Tracheal epithelial cell (primary cell): ENCODE measurements at places on chromosomes 2 and 18. TPM values are rescaled to one million over a fixed set of nuclear protein-coding genes. Genes with fewer than 3 reads are reported as not detected.

Gene ADRA2B
- not detected in 2 replicates for total RNA-seq

Gene LRATD1
- 16.6 and 41.6 TPM in 2 replicates for total RNA-seq

Gene ZNF385B
- not detected in 2 replicates for total RNA-seq

Gene TMEM169
- 0.72 TPM in 1 of 2 replicates, not detected in the other for total RNA-seq

Gene HNRNPA3
- 25.8 and 30.1 TPM in 2 replicates for total RNA-seq

Gene DUSP19
- 0.24 and 0.43 TPM in 2 replicates for total RNA-seq

Gene ERFE
- total RNA-seq, result 2.3 and 6.7 TPM in 2 replicates

Gene CERS6
- total RNA-seq, result 32.0 and 60.7 TPM in 2 replicates

Gene RHOB
- total RNA-seq, result 75.2 and 142 TPM in 2 replicates

Gene SERPINB12
- total RNA-seq, result 0.43 and 0.48 TPM in 2 replicates

Gene GALNT13
- 0.24 and 0.85 TPM in 2 replicates for total RNA-seq

Gene SCYGR3
- not detected in 2 replicates for total RNA-seq

Gene DRC1
- 0.21 and 0.24 TPM in 2 replicates for total RNA-seq

Gene SNTG2
- total RNA-seq, result not detected in 2 replicates

Gene PPIG
- 19.0 and 19.8 TPM in 2 replicates for total RNA-seq

Gene SLC30A3
- not detected in 2 replicates for total RNA-seq

Gene KCNG3
- total RNA-seq, result not detected in 2 replicates

Gene EXOC6B
- total RNA-seq, result 22.9 and 45.8 TPM in 2 replicates

Gene MROH2A
- not detected in 2 replicates for total RNA-seq

Gene TANC1
- total RNA-seq, result 17.1 and 22.6 TPM in 2 replicates

Gene MFSD2B
- total RNA-seq, result 0.24 TPM in 1 of 2 replicates, not detected in the other

Gene PSMA8
- total RNA-seq, result not detected in 2 replicates

Gene SEC11C
- total RNA-seq, result 24.3 and 30.1 TPM in 2 replicates

Gene RUFY4
- under 0.01 TPM in 1 of 2 replicates, not detected in the other for total RNA-seq

Gene TUBA3D
- total RNA-seq, result not detected in 2 replicates

Gene ITGA6
- 170 and 471 TPM in 2 replicates for total RNA-seq

Gene IL1R2
- total RNA-seq, result 8.9 TPM in 1 of 2 replicates, not detected in the other

Gene MAP3K19
- under 0.01 TPM in 1 of 2 replicates, not detected in the other for total RNA-seq

Gene CNGA3
- not detected in 2 replicates for total RNA-seq

Gene MOGAT1
- not detected in 2 replicates for total RNA-seq
